ENCODE measurements at places on chromosomes 7 and 10. TPM values are rescaled to one million over a fixed set of nuclear protein-coding genes. Genes with fewer than 3 reads are reported as not detected.

- no peak for DNase-seq
Measured at GRCh38 chr10:29608476-29609301, 26.1 kb downstream of the SVIL start.

DNA sequence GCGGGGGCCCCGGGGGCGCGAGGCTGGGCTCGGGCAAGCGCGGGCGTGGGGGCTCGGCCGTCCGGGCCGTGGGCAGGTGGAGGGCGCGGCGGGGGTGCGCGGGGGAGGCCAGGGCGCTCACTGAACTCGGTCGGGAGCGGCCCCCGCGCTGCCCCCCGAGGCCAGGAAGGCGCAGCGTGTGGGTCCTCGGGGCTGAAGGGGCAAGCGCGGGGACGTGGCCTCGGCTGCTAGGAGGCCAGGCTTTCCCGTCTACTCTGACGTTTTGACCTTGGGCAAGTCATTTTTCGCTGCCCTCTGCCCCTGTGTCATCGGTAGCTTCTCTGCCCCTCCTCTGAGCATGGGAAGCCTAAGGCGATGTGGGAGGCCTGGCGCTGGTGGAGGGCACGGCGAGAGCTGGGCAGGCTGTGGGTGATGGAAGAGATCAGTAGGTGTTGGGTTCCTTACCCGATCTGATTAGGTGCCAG lies 441 bp downstream of the FBH1 start:
- no peak for DNase-seq

- DNase-seq = peak; percentile 63
Measured at GRCh38 chr7:33893377-33893776, 12.0 kb upstream of the BMPER start.

Gene SEC31B
- polyA plus RNA-seq = 23.1 TPM

Data from left lung (tissue), 14 donors.